ENCODE measurements at places on chromosomes 6 and 20.

DNA sequence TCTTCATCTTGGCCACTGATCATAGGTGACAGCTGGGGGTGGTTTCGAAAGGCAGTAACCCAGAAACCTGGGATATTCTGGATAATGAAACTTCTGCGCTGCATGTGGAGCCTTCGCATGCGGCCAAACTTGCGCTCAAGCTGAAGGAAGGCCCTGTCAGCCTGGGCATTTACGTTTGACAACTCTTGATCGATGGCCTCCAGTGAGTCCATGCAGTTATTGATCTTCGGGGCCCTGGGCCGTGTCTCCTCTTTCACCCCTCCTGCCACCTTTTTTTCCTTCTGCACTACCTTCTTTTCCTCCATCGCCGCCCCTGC, 729 bp downstream of the TSPYL4 start:
- DNase-seq = no peak

DNA sequence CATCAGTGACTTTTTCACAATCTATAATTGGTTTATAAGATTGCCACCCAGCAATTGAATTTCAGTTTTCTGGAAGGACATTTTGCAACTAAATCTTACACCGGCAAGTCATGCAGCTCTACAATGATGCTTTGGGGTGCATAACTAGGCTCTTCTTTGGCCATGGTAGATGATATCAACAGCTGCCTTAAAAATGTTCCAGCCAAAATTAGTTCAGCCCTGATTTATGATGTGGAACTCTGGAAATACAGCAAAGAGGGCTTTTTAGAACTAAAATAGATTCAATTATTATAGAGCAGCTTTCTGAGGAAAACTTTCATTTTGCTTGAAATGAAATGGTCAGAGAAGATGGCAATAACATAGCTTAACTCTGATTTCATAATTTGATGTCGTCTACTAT, 18.4 kb upstream of the MCM9 start:
- DNase-seq = no peak

DNA sequence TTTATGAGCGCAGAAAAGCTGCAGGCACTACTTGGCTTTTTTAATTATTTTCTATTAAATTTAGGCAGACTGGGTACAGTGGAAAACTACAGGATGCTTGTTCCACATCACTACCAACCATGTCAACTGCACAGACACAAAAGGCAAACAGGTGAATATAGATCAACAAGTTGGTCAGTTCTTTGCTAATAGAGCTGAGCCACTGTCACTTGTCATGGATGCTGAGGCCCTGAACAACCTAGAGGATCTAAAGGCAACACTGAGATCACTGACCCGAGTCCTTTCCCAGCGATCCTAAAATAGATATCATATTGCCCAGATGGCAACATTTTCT, 34.5 kb upstream of the FAM83C start:
- DNase-seq = no peak

- no peak for DNase-seq
These were observed 17.3 kb downstream of the TGM2 start for GRCh38 chr20:38147751-38148150.

DNA sequence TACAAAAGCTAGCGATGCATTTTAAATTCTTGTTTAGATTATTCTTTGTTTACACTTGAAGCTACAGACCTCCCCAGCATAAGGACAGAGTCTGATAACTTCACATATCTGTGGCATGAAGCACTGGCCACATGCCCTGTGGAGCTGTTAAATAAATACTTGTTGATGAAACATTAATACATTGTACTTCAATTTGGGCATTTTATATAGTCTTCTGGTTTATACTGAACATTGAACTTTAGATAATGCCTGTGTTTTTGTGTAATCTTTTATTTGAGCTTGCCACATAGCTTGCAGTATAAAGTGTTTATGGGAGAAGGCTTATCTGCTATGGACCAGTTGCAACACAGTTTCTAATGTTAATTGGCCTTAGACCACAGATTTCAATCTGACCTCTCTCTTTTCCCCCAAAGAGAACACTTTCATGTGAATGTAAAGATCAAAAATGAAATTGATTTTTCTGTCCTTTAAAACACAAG, 48.2 kb downstream of the FRK start:
- no peak for DNase-seq

GRCh38 chr20:62740286-62741141, 31.9 kb downstream of the NTSR1 start:
- peak; percentile 87 for DNase-seq

DNA sequence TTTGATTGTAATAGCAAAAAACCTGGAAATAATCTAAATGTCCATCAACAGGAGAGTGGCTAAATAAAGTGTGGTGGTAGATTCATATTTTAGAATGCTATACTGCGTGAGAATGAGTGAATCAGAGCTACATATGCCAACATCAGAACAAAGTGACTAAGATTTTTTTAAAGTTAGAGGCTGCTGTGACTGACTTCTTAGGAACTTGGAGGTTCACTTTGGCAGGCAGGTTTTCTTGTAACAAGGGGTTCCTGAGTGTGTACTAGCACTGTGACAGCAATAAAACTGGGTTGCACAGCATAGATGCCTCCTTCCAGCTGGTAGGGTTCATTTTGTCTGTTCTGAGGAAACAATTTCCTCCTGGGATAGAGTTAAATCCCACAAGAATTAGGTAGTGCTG, 75.3 kb upstream of the ENPP5 start:
- DNase-seq = no peak

DNA sequence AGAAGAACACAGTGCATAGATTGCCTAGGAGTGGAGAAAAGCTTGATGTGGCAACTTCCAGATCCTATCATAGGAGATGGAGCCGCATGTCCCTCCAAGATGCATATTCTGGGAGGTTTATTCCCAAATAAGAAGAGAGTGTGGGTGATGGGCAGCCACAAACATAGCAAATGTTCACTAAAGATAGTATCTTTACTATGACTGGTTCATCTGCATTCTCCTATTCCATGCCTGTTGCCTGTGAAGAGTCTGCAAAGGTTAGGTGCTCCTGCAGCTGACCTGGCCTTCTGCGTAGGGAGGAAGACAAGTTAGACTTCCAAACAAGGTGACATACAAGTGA, 14.5 kb upstream of the CCN6 start:
- DNase-seq = no peak

- DNase-seq = peak; percentile 55
These were observed 69.1 kb upstream of the PBOV1 start for GRCh38 chr6:138287144-138287955.

- no peak for DNase-seq
These were observed 243.9 kb upstream of the TENT5A start for GRCh38 chr6:81996414-81996813.

GRCh38 chr6:45094831-45095230, 233.3 kb upstream of the RUNX2 start:
- DNase-seq = no peak

DNA sequence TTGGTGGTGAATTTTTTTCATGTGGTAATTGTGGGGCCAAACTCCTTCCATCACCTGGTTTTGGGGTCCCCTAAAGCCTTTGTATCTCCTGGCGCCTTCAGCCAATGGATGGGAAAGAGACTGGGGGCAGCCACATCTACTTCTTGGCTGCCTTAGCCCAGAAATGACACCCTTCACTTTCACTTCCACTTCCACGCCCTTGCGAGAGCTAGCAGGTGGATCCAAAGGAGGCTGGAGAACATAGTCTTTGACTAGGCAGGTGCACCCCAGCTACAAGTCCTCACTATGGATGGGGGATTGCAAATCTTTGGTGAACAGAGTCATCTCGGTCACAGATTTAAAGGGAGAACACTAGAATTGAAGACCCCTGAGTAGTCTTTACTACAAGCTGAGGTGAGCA, 70.8 kb downstream of the NDUFAF5 start:
- DNase-seq = no peak

GRCh38 chr6:149566410-149567193, 427 bp downstream of the GINM1 start:
- peak; percentile 39 for DNase-seq

DNA sequence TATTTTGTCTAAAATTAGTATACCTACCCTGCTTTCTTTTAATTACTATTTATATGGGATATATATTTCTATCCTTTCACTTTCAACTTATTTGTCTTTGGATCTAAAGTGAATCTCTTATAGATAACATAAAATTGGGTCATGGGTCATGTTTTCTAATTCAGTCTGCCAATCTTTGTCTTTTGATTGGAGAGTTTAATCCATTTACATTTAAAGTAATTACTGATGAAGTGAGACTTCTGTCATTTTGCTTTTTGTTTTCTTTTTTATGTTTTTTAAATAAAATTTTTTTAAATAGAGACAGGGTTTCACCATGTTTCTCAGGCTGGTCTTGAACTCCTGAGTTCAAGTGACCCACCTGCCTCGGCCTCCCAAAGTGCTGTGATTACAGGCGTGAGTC, 50.5 kb upstream of the PRDM1 start:
- no peak for DNase-seq

All from CD4-positive, alpha-beta T cell treated with Interleukin-10 for 1 hour (primary cell).